ENCODE measurements at places on chromosomes 5 and 9.

DNA sequence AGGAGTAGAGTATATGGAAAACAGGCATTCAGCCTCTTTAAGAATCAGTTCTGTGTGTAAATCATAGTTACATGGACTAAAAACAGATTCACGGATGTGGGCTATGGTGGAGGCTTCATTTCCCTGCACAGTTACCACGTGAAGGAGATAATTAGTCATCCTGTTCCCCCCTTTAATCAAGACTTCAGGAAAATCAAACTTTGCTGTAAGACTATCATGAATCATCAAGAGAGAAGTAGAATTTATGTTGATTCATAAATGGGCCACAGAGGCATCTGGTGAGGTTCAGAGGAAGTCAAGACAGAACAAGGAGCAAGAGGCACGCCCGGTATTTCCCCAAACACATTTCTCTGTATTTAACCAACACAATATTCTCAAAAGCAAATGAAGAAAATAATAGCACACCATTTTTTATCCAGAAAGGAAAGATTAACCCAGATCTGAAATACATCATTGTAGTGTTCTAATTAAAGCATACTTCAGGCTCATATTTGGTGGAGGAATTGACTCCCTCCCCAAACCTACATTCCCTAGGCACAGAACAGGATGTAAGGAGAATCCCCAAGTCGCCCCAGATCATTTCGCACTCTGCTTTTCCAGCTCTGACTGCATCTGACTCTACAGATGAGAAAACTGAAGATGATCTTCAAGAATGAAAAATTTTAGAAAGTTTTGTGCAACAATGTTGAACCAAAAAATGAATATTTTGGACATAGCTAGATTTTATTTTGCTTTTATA lies 175.8 kb upstream of the GAS1 start:
- DNase-seq, result no peak

DNA sequence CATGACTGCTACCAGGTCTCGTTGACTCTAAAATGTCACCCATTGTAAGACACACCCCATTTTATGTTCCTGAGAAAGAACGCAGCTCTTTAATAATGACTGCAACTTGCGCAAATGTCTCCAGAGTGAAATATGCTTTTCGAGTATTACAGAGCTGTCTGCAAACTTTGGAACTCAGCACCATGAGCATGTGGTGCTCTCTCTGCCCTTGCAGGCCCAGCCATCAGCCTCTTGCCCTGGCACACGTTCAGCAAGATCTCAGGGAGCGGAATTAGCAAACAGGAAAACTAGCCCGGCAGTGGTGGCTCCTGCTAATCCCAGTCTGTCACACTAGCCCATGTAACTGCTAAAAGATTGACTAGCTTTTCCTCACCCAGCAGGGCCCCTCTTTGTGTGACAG lies 114.5 kb upstream of the SLC1A3 start:
- DNase-seq, result no peak

DNA sequence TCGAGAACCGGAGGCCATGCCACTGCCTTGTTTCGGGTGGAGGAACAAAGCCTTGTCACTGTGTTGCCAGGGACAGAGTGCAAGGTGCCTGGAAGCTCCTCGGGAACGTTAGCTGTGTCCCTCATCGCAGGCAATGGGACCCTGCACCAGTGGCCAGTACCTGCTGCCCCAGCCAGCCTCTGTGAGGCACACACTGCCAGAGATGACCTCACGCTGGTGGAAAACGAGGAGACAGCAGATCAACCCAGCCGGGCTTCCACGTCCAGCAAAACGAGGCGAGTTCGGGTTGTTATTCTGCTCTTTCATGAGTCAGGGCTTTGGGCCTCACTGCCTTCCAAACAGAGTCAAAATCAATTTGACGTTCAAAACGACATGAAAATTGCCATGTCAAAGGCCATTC lies 104.1 kb downstream of the ADAMTS2 start:
- DNase-seq, result no peak

DNA sequence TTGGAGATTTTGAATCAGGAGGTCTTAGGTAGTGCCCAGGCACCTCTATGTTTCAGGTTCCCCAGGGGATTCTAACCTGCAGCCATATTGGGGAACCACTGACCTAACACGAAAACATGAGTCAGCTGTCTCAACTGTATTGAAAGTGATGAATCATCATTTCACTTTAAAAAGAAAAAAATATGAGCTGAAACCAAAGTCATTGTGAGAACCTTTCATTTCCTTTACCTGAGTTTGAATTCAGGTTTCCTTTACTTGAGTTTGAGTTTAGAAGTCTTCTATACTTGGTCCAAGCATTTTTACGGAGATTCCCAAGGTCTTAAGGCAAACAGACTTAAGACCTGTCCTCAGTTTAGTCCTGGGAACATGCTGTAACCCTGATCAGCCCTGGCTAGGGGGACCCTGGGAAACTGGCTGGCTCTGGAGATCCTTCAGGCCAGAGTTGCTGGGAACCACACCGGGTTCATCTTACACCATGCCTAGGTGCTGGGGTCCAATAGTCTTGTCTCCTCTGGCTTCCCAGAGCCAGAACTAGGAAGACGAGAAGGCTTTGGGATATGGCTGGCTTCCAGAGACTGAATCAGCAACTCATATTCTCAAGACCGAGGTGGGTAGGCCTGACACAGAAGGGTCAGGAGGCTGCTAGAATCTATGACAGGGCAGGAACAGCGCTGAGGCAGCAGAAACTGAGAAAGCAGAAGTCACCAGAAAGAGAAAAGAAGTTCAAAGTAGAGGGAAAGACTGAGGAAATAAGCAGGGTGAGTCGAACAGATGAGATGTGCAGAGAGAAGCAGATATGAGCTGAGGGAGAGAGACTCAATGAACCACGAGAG lies 16.4 kb upstream of the PDCD1LG2 start:
- no peak for DNase-seq

DNA sequence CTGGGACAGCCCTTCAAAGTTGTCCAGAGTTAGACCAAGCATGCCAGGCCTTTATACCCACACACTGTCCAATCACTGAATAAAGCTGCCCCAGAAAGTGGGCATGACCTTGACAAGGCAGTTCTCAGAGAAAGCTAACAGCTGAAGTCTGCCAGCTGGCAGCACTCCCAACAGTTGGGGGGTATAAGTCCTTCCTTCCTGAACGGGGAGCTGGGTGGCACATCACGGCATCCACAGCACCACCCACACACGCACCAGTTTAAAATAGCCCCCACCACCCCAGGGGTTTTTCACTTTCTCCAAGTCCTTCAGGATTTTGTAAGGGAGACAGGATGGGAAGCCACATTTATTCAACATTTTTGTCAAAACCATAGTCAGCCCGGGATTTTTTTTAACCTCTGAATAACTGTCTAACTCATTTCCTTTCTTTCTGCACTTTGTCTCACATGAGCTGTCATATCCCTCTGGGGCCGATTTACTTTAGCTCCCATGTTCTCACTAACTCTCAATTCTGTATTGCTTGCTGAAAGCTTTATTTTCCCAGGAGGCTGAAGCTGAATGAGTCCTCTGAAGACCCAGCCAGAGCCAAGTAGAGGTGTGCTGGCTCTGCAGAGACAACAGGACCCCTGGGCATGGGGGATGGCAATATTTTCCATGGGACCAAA lies 15.4 kb downstream of the FAM81B start:
- no peak for DNase-seq

GRCh38 chr9:2722715-2723114 lies 5.4 kb downstream of the KCNV2 start:
- DNase-seq, result no peak

GRCh38 chr5:74519161-74519571 lies 121.4 kb downstream of the ENC1 start:
- DNase-seq, result no peak

- no peak for DNase-seq
Measured at GRCh38 chr9:6692881-6693361, 47.4 kb upstream of the GLDC start.

- no peak for DNase-seq
Measured at GRCh38 chr9:107242073-107243030, 40.7 kb upstream of the RAD23B start.

DNA sequence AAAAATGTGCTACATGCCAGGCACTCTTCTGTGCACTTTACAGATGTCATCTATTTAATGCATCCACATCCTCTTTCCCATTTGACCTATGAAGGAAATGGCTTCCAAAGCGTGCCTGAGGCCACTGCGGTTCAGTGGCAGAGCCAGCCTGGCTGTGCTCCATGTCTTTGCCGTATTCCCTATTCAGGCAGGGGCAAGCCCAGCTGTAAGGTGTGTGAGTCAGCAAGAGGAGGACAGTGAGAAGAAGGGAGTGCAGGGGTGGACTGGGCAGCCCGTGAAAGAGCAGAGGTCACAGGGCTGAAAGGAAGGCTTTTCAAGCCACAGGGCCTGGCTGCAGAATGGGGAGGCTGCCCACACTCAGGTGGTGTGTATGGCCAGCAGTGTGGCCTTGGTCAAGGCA lies 91.7 kb downstream of the HRH2 start:
- no peak for DNase-seq

DNA sequence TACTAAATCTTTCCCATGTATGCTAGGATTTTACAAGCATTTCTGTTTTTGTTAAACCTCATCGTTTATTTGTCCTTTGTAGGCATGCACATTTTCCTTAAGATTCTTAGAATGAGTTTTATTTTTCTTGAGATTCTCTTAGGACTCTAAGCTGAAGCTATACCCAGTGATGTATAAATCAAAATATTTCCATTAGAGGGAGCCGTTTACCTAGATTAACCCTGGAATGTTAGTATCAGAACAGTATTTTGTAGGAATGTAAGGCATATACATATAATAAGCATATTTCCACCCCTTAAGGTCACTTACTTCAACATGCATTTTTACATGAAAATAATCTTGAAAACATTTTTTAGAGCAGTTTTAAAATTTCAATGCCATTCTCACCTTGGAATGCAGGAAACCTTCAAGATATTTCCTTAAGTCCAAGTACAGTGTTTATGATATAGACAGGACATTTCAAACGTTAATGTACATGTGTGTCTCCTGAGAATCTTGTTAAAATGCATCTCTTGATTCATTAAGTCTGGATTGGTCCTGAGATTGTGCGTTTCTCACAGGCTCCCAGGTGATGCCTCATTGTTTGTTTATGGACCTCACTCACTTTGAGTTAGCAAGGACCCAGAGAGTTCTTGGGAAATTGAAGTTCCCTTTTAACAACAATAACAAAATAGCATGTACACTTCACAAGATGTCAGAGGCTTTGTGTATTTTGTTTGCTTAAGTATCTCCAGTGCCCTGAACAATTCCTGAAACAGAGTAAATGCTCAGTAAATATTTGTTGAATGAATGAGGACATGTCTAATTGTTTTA lies 34.9 kb upstream of the FCHO2 start:
- peak; percentile 15 for DNase-seq

- no peak for DNase-seq
Measured at GRCh38 chr5:170614720-170615119, 110.9 kb downstream of the KCNIP1 start.

GRCh38 chr5:178237431-178238312 lies 5.1 kb upstream of the PHYKPL start:
- DNase-seq, result no peak

GRCh38 chr9:88725300-88726019 lies 190.5 kb downstream of the NXNL2 start:
- no peak for DNase-seq

- DNase-seq, result no peak
Measured at GRCh38 chr9:127634021-127634420, 21.9 kb downstream of the STXBP1 start.

DNA sequence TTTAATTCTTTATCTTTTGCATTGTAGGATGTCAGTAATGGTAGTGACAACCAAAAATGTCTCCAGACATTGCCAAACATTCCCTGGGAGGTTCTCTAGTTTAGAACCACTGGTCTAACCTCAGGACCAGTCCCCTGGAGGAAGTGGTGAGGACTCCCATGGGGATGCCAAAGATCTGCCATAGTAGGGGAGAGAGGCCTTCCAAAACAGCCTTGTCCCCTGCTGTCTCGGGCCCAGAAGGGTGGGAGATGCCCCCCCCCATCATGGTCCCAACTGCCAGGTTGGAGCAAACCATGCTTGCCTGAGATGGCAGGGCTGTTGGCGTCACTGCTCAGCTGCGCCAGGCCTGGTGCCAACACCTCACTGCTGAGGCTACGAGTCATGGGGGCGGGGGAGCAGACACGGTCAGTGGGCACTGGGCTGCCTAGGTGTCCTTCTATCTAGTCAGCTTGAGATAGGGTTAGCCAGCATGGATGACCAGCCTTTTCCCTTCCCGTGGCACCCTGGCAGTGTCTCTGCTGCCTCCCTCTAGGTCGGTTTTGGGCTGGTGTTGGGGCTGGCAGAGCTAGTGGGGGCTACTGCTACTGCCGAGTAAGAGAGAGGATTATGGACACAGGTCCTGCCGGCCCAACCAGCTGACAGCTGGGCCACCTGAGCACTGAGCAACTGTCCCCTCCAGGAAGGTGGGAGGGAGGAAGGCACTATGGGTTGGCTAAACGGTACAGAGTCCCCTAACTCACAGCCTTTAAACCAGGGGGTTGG lies 8.3 kb upstream of the CXXC5 start:
- DNase-seq, result no peak

- no peak for DNase-seq
Measured at GRCh38 chr5:60494635-60495034, 205.3 kb downstream of the DEPDC1B start.

DNA sequence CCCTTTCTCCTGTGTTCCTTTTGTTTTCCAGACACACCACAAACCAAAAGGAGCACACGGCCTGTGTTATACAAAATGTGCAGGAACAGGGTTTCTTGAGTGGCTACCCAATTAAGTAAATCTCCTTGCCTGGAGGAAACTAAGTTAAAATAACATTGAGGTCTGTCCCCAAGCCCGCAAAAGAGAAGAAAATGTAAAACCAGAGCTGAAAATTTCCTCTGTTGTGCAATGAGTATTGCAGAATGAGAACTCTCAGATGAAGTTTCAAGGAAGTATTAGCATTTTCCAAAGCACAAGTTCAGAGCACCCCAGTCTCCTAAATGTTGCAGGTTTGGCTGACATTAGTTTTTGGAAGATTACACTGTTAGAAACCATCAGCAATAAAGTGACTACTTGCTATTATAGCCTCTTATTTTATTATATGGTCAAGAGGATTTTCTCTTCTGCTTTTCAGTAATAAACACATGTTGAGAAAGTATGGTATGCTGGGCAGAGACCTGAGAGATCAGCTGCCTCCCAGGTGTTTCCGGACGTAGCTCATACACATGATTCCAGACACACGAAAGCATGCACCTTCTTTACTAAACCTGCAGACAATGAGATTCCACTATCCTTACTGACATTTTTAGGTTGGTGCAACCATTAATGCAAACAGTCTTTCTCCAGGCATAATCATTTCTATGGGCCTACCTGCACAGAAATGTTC lies 161.3 kb downstream of the SNCAIP start:
- DNase-seq, result no peak

GRCh38 chr5:2530609-2531008 lies 220.9 kb downstream of the IRX2 start:
- DNase-seq, result no peak

DNA sequence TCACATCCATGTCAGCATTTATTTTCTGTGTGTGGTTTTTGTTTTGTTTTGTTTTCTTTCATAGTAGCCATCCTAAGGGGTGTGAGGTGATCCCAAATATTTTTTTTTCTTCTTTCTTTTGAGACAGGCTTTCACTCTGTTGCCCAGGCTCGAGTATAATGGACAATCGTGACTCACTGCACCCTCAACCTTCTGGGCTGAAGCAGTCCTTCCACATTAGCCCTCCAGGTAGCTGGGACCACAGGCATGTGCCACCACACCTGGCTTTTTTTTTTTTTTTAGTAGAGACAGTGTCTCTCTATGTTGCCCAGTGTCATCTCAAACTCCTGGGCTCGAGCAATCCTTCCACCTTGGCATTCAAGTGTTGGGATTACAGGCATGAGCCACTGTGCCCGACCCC lies 59.1 kb downstream of the CDC42SE2 start:
- DNase-seq, result no peak
